Tongue (tissue), 3 donors: ENCODE measurements at places on chromosomes 5 and 9.

DNA sequence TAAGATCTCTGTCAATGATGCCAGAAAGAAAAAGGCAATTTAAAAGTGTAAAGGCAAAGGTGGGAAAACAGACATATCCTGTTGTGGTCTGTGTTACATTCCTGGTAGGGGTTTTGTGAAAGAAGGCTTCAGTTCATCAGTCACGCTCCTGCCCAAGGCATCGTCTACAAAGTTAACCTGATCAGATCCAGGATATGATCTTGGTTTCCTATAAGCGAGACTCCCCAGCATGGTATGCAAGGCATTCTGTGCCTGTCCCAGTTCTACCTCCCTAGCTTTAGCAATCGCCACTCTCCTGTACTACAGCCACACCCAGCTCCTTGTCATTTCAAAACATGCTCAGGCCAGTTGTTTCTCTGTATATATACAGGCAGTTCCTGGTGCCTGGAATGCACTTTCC lies 58.0 kb upstream of the PTPN3 start:
- peak; percentile 27 for DNase-seq

- DNase-seq, result no peak
These were observed 4.4 kb upstream of the CDO1 start for GRCh38 chr5:115820846-115821245.

- DNase-seq, result no peak
These were observed 16.9 kb upstream of the SLC36A3 start for GRCh38 chr5:151320481-151320880.

DNA sequence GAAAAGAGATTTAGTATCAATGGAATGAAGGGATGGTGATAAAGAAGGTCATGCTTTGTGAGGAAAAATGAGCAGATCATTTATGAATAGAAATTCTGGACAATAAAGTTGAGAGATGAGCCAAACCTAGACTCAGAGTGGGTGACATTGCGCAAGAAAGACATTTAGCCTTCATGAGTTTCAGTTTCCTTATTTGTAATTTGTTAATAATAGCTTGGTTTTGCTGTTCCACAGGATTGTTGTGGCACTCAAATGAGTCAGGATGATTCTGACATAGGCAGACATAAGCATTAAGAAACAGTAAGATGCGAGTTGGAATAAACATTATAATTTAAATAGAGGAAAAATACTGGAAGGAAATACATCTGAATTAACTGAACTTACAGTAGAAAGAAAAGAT lies 34.8 kb downstream of the ITGA2 start:
- no peak for DNase-seq

DNA sequence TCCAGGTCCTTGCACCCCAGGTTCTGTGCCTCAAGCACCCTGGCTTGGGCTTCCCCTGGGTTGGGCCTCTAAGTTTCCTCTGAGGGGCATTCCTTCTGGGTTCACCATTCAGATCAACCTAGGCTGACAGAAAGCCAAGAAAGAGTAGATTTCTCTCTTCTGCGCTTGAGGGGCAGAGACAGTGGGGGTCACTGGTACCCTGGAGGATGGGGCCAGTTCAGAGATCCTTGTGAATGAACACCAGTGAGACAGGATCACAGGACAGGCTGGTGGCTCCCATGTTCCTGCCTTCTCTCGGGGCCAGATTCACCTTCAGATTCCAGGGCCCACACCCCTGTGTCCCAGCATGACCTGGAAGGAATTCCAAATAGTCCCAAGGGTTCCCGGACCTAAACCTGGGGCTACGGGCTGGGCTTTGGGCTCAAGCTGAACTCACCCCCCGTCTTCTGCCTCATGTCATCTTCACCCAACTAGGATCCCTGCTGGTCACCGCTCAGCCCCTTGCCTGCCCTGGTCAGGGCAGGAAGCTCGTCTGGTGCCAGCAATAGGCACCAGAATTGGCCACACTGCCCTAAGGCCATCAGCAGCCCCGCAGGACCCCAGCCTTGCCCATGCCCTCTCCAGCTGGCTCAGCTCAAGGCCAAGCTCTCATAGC lies 91.8 kb upstream of the MVB12B start:
- no peak for DNase-seq

- no peak for DNase-seq
These were observed 8.4 kb downstream of the NR2F1 start for GRCh38 chr5:93591323-93591945.

DNA sequence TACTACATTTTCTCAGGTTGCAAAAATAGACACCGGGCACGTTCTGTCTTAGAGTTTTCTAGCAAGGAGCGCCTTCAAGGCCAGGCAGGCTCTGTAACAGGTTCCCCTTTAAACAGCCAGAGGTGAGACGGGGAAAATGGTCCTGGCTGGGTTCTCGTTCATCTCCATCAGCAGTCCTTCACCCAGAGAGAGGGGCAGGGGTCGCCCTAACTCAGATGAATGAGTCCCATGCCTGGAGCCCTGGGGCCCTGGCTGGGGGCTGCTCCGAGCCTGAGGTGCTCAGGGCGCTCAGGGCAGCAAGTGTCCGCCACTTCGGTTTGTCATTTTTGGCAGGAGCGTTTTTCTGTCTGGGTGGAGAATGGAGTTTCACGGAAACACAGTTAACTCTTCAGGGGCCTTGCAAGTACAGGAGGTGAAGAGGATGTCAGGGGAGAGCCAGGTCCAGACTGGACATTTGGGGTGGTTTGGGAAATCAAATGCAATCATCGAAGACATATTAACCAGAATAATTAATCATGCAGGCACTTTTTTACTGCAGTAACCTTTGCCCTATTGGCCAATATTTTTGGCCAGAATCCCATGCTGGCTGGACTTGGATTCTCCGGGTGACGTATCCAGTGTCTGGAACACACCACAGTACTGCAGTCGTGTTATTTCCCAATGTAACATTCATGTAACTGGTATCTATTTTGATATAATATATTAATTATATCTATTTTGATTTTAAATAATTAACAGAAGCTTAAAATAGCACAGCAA lies 2.9 kb downstream of the NTNG2 start:
- DNase-seq, result no peak
